ENCODE measurements at places on chromosomes 6 and 20.

- DNase-seq = no peak
Observed at GRCh38 chr6:55003719-55004430, 157.3 kb downstream of the FAM83B start.

- no peak for DNase-seq
Observed at GRCh38 chr6:125546841-125547251, 202.6 kb upstream of the HEY2 start.

GRCh38 chr6:156846845-156847599, 69.8 kb downstream of the ARID1B start:
- DNase-seq = no peak

DNA sequence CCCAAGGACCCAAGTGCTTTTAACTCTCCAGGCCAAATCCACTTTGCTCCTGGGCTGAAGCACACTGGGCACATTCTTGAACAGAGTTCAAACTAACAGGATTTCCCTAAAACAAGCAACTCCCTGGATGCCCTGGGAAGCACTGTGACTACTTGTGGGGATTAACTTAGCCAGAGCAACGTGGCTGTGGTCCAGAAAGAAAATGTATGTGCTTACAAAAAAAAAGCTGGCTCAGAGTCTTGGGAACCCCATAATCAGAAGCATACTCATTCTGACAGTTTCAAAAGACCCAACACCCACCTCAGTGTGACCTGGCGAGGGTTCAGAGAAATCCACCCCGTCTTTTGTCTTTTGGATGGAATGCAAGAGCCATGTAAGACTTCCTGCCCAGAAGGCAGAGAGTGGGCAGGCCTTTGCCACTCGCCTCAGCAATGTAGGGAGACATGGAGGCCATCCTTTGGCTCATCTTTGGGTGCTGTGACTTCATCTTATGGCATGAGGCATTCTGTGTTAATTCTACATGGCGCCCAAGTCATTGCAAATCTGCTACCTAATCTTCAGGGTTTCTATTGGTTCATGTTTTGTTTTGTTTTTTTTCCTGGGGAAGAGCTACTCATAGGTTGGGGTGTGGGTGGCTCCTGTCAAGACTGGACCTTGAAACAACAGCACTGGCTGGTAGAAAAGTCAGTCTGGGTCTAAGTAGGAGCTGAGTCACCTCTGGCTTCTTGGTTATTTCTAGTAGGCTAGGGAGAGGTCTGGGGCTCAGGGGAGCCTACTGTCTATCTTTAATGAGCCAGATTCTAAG, 248.6 kb upstream of the SUPT3H start:
- DNase-seq = no peak

DNA sequence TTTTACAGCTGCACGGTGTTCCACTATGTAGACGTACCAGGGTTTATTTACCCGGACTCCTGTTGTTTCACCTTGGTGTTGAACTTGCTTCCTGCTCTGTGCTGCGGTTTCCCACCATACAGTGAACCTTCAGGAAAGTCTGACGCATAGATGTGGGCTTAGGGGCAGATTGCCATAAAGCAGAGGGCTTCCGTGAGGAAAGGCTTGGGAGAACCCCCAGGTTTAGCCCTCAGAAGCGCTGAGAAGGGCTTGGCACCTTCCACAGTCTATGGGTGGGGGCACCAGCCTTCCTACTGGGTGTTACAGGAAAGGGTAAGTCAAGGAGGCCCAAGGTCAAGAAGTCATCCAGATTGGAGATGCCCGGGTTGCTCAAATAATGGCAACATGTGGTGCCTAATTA, 19.2 kb upstream of the MRPS18A start:
- DNase-seq = no peak

DNA sequence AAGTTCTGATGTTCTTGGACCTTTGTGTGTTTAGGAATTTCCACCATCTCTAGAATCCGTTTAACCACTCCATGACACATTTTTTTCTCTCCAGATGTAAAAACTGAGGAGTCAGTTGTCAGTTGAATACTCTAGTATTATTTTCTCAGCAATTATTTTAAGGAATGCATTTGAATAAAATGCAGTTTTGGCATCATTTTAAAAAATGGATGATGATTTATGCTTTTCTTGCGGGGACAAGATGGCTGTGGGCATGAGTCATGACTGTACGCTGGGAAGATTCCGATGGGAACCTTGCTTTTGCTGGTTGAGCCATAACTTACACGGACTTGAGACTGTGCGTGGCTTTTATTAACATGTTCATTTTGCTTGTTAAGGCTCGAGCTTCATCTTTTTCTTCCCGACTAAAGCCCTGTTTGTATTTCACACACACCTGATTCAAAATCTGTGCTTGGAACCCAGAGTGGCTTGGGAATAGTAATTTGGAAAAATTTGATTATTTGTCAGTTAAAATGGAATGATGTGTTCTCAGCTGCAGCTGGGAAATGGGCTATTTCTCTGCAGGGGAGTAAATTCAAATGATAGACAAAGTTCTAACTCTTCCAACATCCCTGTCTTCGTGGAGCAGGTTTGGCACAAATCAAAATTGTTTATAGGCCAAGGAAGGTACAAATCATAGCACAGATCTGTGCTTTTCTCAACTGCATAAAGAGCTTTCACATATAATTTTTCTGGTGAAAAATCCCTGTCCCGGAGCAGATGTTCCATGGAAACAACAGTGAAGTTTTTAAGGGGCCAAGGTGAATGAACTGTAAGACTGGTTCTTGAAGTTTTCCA, 470.5 kb upstream of the JAG1 start:
- no peak for DNase-seq

- DNase-seq = no peak
Observed at GRCh38 chr6:83125425-83125824, 58.0 kb downstream of the DOP1A start.

- DNase-seq = no peak
Observed at GRCh38 chr20:44081888-44082287, 105.1 kb downstream of the JPH2 start.

- DNase-seq = no peak
Observed at GRCh38 chr20:24672181-24672880, 202.9 kb downstream of the SYNDIG1 start.

GRCh38 chr20:37968841-37969401, 64.3 kb downstream of the TTI1 start:
- no peak for DNase-seq

DNA sequence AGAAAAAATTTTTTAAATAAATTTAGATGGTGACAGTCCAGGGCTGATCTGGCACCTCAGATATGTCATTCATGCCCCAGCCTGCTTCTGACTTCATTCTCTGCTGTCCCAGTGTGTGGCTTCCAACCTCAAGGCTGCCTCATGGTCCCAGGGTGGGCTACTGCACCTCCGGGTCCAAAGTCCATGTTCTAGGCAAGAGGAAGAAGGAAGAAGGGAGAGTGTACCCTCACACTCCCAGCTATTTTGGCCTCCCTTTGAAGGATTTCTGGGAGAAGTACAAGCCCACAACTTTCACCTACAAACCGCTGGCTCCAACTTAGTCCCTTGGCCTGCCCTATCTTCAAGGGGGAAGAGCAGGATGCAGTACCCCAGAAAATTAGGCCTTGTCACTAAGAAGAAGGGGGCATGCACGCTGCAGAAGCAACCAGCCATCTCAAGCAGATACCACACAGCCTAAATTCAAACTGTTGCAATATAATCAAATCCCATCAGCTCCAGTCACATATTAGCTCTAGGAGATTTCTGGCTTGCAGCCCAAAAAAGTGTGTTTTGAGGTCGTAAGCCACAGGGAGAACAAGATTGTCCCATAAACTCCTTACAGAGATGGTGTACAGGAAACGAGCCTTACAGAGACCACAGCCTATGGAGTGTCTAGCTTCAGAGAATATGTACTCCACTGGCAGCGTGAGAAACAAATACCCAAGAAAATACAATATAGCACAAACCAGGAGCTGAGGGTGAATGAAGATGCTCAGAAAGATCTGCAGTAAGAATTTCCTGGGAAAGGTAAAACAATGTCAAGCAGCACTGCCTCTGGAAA, 906 bp upstream of the BTN3A2 start:
- no peak for DNase-seq

- no peak for DNase-seq
Observed at GRCh38 chr20:53922901-53923314, 147.5 kb downstream of the BCAS1 start.

GRCh38 chr6:48817333-48818051, 645.6 kb downstream of the MMUT start:
- no peak for DNase-seq

DNA sequence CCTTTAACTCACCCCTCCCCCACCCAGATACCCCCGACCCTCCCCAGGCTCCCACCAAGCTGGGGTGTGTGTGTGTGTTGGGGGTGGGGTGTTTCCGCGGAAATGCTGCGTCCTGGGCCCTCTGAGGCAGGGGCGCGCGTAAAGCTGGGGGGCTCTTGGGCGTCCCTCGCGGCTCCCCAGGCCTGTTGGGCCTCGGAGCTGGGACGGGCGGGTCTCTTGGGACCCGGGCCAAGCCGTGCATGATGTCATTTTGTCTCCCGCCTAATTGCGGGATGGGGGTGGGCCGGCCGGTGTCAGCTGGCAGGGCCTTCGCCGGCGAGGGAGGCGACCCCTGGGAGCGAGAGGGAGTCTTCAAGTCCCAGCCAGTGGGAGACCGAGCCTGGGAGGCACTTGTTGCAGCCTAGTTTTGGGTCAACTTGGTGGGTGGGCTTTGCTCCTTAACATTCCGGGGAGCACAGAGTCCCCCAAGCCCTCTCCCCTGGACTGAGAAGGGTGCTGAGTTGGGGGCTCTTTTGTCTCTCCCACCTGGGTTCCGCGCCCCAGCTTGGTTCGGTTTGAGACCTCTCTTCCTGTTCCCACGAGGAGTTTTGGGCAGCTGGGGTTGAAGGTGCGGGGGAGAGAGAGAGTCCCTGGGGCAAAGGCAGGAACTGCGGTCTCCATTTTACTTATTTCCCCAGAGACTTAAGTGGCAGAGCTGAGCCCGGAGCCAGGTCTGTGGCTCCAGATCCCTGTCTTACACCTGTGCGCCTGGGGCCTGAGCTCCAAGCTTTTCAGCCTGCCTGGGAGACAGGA, 623 bp downstream of the MYBL2 start:
- DNase-seq = no peak

- DNase-seq = no peak
Observed at GRCh38 chr6:157718503-157719187, 104.4 kb upstream of the SNX9 start.

DNA sequence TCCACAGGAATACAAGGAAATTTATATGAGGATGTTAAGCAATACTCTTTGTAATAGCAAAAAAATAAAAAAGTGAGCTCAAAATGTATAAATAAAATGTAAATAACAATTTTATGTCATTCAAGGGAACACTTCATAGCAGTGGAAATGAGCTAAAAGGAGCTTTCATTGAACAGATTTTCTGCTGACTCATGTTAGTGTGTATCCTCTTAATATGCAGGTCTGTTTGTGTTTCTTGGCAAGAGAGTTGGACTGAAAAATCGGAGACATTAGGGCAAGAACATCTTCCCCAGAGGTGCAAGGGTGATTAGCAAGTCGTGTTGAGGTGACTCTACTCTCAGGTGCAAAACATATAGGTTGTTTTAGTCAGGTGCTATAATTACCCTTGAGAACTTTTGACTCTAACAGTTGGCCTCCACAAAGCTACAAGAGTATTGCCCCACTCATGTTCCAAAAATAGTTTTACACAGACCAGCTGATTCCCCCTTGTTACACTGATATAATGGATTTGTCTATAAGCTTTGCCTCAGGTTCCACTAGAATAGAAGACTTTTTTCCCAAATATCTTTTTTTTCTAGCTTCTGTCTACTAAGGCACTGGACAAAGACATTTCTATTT, 702.9 kb downstream of the TENT5A start:
- DNase-seq = no peak

- DNase-seq = no peak
Observed at GRCh38 chr6:102501615-102502014, 1108.1 kb downstream of the GRIK2 start.

GRCh38 chr20:48945840-48946514, 24.5 kb downstream of the ARFGEF2 start:
- no peak for DNase-seq

GRCh38 chr6:45416700-45417099, 39.0 kb upstream of the SUPT3H start:
- no peak for DNase-seq

DNA sequence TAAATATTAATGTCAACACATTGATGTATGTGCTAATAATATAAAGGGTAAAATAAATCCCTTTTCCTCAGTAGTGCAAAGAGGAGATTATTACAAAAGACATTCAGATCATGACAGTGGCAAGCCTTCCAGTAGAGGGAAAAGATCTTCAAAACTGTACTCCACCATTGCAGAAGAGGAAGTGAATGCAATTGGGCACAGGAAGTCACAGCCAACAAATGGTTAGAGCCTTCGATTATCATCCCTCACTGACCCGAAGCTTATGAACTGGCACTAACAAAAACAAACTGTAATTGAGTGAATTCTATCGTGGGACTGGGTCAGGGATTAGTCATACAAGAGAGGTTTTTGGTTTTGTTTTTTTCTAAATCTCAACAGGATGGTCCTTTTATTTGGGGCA, 39.3 kb upstream of the SCGN start:
- DNase-seq = no peak

DNA sequence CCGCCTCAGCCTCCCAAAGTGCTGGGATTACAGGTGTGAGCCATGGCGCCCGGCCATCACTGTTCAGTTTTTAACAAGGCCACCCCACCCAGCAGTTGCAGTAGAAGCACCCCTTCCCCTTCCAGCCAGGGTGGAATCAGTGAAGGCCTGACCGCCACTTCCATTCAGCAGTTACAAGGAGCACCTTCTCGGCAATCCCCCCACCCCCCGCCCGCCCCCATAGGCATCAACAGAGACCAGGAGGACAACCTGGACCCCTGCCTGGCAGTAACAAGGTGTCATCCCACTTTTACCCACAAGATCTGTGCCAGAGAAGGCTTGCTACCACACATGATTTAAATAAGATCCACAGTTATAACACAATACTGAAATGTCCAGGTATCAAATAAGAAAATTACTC, 23.1 kb downstream of the NCR2 start:
- DNase-seq = no peak

GRCh38 chr6:167272696-167273379, 18.3 kb upstream of the UNC93A start:
- DNase-seq = no peak

GRCh38 chr6:137200288-137200687, 18.9 kb downstream of the IFNGR1 start:
- DNase-seq = no peak

- DNase-seq = no peak
Observed at GRCh38 chr6:107801173-107801886, 22.8 kb downstream of the SCML4 start.

GRCh38 chr20:55273149-55273548, 732.2 kb downstream of the CBLN4 start:
- DNase-seq = no peak

- DNase-seq = peak; percentile 27
Observed at GRCh38 chr6:4941782-4942672, 61.8 kb downstream of the RPP40 start.

DNA sequence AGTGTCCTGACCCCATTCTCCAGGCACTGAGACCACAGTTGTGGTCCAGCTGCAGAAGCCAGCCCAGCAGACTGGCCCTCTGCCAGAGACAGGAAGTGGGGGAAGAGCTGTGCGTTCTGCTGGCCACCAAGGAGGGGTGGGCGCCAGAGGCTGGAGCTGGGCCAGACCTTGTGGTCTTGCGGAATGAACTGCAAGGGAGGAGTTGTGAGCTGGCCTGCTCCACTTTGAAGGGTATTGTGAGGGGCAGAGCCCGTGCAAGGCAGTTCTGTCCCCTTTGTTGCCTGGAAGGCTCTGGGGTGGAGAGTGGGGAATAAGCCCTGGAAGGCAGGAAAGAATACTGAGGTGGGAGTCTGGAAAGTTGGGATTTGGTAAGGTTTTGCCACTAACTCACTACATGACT, 3.6 kb upstream of the MDFI start:
- DNase-seq = no peak
